Activated T-cell treated with anti-CD3 and anti-CD28 coated beads, Interleukin-2, amount 50 U/mL, for 48 hours (primary cell): ENCODE measurements at places on chromosomes 16 and 17.
A peak's percentile ranks its signal among the peaks of the same experiment; 100 is the strongest.

- DNase-seq = peak; percentile 67
Measured at GRCh38 chr17:41404024-41404671, 6.7 kb upstream of the KRT31 start.

DNA sequence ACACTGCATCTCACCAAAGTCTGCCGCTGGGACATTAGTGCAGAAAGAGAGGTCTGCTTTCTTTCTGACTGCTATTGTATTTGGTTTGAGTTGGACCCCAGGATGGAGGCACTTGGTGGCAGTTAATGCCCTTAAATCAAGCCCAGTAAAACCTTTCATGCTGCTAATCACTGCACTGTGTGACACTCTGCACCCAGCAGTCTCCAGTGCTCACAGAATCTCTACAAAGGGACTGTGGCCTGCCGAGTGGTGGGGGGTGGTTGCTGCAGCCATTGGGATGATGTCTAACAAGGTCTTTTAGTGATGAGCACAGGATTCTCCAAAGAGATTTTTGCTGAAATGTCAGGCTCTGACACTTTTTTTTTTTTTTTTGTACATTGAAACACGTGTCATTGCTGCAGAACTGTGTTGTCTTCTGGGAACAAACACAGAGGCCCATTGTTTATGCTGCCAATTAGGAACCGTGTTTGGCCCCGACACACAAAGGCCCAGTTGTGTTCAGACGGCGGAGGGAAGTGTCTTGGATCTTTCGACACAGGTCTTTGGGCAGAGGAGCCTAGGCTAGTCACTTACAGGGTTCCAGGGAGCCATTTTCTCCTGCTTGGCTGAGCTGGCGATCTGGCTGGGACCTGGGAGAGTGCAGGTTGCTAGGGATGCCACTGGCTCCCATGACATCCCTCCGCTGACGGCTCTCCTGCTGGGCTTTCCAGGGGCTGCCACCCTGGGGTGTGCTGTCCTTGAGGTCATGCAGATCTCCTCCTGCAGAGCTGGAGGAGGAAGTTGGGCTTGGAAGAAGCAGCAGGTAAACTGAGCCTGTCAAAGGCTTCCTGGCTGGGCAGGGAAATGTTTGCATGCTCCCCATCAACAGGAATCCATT lies 16.2 kb upstream of the TNRC6C start:
- no peak for DNase-seq

DNA sequence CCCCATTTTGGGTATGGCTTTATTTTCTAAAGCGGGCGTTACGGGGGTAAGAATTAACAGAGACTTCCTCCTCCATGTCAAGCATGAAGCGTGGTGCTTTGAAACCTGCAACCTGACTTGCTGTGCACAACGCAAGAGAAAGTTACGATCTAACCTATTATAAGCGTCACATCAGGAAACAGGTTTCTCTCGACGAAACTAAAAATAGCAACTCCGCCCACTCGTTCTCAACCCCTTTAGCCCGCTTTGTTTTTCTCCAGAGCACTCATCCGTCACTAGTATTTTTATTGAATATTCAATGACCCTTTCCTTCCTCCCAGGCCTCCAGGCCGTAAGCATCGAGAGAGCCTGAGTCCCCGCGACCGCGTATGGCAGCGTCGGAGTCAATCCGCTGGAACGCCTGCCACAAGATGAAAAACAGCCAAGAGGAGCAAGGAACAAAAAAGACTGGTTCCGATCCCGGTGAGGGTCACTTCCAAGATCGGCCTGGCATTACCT lies 555 bp downstream of the NUP88 start:
- DNase-seq = no peak

- peak; percentile 73 for DNase-seq
Measured at GRCh38 chr17:63622574-63623390, 565 bp downstream of the MAP3K3 start.

DNA sequence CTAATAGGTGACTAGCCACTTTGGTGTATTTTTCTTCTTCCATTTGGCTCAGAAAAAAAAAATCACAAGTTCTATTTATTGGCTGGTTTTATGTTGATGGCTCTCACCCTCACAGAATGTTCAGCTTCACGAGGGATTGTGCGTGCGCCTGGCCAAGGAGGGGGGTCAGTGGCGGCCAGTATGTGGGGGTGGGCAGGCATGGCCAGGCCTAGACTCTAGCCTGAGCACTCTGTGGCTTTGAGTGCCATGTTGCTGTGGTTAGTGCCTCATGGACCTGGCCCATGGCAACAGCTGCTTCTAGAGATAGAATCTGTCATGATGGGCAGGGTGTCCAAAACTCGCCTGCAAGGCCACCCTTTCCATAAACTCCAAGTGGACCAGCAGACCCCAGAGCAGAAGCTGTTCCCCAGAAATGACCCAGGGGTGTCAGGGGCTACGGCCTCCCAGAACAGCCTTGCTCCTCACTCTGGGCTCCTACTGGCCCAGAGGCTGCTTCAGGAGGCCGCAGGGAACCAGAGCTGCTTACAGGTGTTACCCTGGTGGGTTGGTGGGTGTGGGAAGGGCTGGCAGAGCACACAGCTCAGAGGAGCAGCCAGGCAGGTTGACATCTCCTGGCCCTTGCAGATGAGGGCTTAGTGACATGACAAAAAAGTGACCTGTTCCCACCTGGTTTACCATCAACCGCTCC lies 124.9 kb downstream of the SOCS1 start:
- no peak for DNase-seq

DNA sequence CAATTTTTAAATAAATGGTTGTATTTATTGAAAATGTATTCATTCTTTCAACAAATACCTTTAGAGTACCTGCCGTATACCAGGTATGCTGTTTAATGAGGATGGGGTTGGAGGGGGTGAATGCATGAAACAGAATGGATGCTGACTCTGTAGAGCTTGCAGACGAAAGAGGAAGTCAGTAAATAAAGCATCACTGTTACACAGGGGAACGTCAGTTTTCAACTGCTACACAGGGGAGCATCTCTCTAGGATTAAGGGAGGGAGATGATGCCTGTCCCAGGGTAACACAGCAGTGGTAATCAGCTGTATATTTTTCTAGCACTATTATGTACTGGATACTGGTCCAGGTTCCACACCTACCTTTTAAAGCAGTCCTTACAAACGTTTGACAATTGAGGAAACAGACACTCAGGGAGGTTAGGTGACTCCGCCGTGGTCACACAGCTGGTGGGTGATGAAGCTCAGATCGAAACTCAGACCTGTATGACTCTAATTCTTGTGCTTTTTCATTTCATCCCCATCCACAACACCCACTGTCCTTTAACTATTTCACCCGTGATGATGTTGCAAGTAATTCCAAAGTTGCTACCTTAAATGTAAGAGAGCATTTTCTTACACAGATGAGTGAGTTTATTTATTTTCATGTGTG lies 452.1 kb upstream of the HSBP1 start:
- DNase-seq = peak; percentile 14

- DNase-seq = peak; percentile 71
Measured at GRCh38 chr17:42531455-42532354, 4.3 kb upstream of the NAGLU start.

DNA sequence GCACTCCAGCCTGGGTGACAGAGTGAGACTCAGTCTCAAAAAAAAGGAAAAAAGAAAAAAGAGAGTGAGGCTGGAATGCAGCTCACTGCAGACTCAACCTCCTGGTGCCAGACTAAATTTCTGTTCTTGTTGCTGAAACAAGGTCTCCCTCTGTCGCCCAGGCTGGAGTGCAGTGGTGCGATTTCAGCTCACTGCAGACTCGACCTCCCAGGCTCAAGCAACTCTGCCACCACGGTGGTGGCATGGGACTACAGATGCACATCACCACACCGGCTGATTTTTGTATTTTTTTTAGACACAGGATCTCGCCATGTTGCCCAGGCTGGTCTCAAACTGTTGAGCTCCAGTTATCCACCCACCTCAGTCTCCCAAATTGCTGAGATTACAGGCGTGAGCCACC lies 34.6 kb downstream of the TRIM25 start:
- no peak for DNase-seq

- no peak for DNase-seq
Measured at GRCh38 chr17:73690676-73691075, 46.4 kb upstream of the SDK2 start.
